GOT3 (cell line): ENCODE measurements at places on chromosomes 12 and 14.

DNA sequence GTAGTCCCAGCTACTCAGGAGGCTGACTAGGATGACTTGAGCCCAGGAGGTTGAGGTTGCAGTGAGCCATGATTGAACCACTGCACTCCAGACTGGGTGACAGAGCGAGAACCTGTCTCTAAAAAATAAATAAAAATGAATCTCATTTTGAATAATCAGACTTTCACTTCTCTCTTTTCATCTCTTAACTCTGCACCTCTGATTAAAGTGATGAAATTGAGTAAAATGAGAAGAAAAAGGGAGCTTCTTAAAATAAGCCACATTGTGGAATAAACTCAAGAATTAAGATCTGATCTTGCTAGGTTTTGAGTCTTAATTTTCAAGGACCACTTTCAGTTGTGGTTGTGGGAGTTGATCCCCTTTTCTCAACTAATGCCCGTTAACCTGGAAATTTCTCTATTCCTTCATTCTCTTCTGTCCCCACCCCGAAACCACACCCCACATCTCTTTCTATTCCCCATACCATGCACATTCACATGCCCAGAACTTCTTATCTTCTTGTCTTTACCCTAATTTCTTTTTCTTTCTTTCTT is 70.9 kb upstream of the ETV6 start:
- no peak for DNase-seq

DNA sequence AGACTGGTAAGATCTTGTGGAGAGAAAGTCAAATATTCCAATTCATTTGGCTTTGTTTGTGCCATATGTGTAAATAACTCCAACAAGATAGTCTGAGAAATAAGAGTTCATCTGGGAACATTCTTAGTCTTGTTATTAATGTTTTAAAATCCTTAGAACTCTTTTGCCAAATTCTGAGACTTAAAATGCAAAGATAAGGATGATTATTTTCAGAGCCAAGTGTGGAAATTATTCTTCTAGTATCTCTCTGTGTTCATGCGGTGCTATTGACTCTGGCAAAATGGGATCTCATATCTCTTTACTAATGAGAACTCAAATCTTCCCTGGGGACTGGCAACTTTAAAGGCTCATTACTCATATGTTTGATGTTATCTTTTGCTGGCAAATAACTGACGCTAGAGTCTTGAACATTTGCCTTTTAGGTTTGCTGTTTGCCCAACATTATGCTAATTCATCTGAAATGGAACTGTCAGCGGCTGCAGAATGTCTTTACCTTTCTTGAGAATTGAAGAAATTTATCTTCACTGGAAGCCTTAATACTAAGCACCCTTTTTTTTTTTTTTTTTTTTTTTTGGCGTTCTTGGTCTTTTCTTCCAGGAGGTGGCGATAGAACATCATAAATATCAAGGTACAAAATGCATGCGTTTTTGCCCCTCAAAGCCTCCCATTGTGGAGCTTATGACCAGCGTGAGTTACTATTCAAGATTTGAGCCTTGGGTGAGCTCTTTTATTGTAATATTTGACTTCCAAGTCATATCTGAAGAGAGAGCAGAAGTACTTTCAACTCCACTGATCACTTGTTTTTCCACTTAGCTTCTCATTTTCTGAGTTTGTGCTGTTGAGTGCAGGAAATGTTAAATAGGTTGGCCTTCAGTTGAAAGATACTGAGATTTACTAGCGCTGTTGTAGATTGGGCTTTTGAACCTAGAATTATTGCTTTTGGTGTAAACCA is 86.5 kb downstream of the CAND1 start:
- DNase-seq, result peak; percentile 64

GRCh38 chr12:26471560-26471959 is 276.2 kb downstream of the SSPN start:
- no peak for DNase-seq

DNA sequence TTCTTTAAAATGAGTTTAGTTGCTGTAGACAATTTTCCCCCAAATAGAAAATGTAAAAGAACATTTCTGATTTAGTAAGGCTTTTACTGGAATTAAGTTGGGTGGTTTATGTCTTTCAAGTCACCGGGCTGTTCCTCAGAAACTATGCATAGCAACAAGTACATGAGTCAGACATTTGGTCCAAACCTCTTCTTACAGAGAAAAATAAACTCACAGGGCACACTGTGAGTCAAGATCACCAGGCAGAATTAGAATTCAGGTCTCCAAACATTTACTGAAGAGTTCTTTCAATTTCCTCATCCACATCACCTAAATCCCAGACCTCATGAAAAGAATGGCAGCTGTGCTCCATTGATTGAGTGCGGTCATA is 476.1 kb upstream of the SOX5 start:
- no peak for DNase-seq

DNA sequence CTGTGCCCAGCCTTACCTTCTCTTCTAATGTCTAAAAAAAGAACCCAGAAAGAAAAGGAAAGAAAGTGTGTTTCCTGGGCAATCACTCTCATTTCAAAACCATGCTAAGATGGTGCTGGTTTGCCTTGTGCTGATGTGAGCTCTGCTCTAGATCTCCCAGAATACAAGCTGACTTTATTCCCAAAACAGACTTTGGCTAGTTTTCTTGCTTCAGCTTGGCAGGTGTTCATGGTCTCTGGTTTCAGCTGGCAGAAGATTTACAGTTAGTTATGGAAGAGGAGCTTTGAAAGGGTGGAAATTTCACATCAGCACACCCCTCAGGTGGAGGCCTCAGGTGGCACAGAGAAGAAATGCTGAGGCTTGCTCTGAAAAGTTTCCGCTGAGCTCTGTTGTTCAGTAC is 34.4 kb downstream of the PPP1R36 start:
- DNase-seq, result no peak

DNA sequence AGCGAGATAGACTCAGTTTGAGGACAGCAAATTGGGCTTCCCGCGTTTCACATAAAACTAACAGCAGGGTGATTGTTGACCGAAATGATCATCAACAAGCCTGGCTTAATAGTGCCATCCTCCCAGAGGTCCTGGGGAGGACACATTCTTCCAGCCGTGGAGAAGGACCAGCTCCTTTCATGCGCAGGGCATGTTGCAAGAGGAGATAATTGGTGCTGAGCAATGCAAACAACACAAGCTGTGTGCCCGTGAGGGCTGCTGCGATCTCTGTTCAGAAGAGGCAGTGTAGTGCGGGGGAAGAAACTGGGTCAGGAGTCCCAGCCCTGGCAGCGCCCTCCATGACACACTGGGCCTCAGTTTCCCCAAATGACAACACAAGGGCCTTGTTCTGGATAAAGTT is 54.3 kb downstream of the CCDC85C start:
- no peak for DNase-seq

GRCh38 chr14:56219666-56220413 is 101.6 kb downstream of the PELI2 start:
- DNase-seq, result no peak

GRCh38 chr12:84270470-84271140 is 642.0 kb downstream of the SLC6A15 start:
- DNase-seq, result no peak

GRCh38 chr12:22467190-22467589 is 77.2 kb downstream of the C2CD5 start:
- DNase-seq, result no peak

- no peak for DNase-seq
Observed at GRCh38 chr14:96581026-96581425, 78.8 kb downstream of the PAPOLA start.

DNA sequence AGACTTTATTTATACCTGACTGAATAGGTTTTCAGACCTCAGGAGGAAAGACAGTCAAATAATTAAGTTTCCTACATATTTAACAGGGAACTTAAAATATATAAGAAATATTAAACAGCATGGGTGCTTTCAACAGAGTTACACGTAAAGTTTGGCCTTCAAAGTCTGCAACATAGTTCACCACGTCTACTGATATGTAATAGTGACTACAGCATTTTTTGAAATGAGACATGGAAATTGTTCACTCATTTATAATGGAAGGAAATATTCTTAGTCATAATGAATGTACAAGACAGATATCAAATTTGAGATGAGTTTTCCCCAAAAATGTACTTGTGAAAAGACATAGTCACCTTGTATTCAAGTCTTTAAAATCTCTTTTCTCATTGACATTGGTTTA is 56.7 kb upstream of the KCNMB4 start:
- no peak for DNase-seq

DNA sequence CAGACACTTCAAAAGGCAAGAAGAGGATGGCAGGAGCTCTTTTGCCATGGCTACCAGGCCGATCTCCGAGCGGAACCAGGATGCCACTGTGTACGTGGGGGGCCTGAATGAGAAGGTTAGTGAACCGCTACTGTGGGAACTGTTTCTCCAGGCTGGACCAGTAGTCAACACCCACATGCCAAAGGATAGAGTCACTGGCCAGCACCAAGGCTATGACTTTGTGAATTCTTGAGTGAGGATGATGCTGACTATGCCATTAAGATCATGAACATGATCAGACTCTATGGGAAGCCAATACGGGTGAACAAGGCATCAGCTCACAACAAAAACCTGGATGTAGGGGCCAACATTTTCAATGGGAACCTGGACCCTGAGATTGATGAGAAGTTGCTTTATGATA is 9.8 kb downstream of the GARIN2 start:
- DNase-seq, result no peak

DNA sequence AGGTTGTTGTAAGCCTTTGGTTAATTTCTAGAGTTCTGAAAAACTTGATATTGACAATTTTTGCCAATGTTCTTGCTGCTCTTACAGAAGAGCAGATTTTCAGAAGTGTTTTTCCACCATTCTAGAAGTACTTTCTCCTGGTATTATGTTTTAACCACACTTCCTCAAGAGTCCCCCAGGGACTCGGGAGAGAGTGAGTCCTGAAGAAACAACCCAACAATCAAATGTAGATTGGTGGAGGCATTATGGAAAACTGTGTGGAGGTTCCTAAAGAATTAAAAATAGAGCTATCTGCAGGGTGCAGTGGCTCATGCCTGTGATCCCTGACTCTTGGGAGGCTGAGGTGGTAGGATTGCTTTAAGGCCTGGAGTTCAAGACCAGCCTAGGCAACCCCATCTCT is 26.7 kb downstream of the OR10P1 start:
- no peak for DNase-seq

DNA sequence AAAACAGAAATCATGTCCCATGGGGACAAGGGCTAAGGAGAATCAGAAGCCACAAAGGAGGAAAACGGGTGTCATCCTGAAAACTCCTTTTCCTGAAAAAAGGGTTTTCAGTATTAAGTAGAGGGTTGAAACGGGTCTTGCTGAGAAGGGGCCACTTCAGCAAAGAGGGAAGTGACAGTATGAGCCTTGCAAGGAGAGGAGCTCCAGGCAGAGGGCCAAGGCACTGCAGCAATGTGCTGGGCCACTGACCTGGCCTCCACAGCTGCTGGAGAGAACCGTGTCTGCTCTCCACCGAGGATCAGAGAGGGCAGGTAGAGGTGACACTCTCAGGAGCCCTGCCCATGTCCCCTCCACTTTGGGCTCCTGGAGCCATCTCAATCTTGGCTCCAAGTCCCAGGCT is 103.3 kb downstream of the NCOR2 start:
- DNase-seq, result no peak

DNA sequence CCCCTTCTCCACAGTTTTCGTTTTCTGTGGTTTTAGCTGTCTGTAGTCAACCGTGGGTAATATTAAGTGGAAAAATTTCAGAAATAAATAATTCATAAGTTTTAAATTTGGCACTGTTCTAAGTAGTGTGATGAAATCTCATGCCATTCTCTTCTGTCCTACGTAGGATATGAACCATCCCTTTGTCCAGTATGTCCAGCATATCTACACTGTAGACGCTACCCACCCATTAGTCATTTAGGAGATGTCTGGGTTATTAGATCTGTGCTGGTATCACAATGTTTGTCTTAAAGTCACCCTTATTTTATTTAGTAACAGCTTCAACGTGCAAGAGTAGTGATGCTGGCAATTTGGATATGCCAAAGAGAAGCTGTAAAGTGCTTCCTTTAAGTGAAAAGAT is 44.7 kb downstream of the ATF7IP start:
- no peak for DNase-seq

DNA sequence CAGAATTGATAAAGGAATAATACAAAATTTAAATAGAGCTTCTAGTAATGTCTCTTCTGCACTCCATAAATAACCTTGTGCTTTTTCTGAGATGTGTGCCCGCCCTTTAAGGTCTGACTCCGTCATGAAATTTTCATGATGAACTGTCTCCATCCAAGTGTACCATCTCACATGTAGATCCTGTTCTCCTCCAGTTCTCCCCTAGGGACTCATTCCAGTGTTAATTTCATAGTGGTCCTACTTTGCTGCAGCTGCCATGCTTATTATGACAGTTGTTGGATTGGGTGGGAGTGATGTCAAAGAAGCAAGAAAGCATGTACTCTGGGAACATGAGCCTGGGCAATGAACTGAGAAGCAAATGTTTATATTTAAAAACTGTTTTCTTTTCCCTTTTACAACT is 442.5 kb upstream of the PDE3A start:
- DNase-seq, result no peak

GRCh38 chr12:104668274-104668718 is 211.5 kb downstream of the CHST11 start:
- no peak for DNase-seq

- DNase-seq, result no peak
Observed at GRCh38 chr14:98926146-98926545, 345.9 kb downstream of the BCL11B start.

GRCh38 chr14:90976101-90976500 is 84.3 kb downstream of the RPS6KA5 start:
- no peak for DNase-seq

DNA sequence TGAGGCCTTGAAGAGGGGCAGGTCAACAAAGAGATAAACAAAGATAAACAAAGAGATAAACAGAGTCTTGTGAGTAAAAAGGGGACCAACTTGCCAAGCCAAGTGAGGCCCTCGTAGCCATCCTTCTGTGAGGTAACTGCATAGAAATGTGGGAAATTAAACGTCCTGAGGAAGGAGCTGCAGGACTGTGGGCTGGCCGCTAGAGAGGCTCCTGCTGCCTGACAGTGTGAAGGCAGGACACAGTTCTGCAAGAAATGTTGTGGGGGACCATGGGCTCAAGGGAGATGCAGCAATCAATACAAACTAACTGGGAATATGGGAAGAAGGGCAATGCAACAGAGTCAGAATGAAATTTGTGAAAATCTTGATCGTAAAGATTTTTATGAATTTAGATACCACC is 91.9 kb downstream of the SLC8A3 start:
- DNase-seq, result no peak

DNA sequence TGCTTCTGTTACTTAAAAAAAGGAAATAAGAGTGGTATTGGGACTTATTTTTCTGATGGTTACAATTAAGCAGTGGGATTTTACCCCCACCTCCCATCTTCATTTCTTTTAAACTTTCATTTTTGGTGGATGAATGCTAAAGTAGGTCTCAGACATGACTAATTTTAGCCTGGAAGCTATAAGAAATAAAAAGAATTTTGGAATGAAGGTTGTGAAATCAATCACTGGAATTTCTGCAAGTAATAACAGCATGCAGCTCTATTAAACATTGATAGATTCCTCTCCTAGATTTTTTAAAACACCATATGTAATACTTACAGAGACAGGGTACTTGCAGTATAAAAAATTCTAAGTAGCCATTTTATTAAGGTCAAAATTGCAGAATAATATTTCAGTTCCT is 164.2 kb upstream of the CLEC14A start:
- DNase-seq, result no peak

GRCh38 chr14:52833891-52834290 is 42.5 kb upstream of the GNPNAT1 start:
- DNase-seq, result no peak
